ENCODE measurements at places on chromosomes 7 and 10.

DNA sequence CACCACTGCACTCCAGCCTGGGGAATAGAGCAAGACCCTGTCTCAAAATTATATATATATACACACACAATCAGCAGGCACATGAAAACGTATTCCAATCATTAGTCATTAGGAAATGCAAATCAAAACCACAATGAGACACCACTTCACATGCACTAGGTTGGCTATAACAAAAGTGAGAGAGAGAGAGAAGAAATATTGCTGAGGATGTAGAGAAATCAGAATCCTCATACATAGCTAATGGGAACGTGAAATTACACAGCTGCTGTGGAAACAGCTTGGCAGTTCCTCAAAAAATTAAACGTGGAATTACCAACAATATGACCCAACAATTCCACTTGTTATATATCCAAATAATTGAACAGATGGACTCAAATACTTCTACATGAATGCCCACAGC lies 43.3 kb upstream of the CNNM1 start:
- DNase-seq: no peak

GRCh38 chr7:13911909-13912308 lies 77.6 kb downstream of the ETV1 start:
- DNase-seq: no peak

GRCh38 chr10:31426401-31426800 lies 107.4 kb downstream of the ZEB1 start:
- no peak for DNase-seq

- no peak for DNase-seq
These were observed 144.9 kb downstream of the KIF20B start for GRCh38 chr10:89846281-89846630.

- DNase-seq: no peak
These were observed 167.7 kb upstream of the TCF7L2 start for GRCh38 chr10:112782200-112782907.

DNA sequence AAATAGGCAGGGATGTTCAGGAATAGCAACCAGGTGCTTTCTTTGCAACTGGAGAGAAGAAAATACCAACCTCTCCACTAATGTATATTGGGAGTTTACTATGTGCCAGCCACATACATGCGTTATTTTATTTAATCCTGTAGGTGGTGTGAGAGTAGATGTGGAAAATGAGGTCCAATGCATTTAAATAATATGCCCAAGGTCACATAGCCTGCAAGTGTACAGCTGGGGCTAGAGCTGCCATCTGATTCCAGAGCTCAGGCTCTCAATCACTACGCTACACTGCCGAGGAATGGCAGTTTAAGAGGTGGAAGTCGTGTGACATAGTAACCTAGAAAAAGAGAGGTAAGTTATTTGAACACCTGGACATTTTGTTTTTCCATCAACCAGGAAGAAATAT lies 277.0 kb downstream of the EXOC4 start:
- no peak for DNase-seq

GRCh38 chr7:4099651-4100050 lies 582.4 kb upstream of the FOXK1 start:
- DNase-seq: no peak

DNA sequence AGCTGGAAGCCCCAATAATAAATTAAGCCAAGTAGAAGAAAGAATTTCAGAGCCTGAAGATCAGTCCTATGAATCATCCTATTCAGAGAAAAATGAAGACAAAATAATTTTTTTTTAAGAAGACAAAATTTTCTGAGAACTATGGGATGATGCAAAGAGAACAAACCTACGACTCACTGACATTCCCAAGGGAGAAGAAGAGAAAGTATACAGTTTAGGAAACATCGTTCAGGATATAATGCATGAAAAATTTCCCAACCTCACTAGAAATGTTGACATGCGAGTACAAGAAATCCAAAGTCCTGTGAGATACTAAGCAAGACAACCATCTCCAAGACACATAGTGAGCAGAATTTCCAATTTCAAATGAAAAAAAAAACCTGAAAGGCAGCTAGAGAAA lies 150.5 kb downstream of the THSD7A start:
- no peak for DNase-seq

DNA sequence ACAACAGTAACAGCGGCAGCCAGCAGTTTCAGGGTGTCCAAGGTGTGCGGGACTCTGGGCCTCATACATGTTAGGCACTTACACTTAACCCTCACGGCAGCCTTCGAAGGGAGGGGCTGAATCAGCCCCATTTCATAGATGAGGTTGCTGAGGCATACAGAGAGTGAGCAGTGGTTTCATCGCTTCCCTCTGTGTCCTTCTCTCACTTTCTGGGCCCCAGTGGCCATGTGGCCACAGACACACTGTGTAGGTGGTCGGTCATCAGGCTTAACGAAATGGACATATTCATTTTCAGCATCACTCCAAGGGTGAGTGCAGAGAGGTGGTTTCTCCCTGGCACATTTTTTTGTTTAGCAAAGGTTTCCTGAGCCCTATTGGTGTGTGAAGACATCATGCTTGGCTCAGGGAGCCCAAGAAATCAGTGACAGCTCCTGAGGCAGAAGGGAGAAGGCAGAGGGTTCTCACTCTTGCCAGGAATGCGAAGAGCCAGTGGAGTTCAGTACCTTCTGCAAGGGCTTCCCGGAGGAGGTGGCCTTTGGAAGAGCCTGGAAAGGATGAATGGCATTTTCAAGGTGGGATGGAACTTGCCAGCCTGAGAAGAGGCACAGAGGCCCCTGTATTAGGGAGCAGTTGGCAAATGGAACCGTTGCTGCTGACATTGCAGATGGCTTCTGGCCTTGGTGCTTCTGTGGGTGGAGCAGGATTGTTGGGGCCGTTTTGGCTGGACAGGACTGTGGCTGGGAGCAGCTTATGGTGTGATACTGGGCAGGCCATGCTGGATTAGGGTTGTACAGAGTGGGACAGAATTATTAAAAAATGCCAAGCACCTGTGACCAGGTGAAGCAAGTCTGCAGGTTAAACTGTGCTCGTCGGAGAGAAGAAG lies 61.7 kb upstream of the PPIF start:
- DNase-seq: no peak

GRCh38 chr7:99554939-99555338 lies 3.0 kb upstream of the FAM200A start:
- DNase-seq: no peak

- no peak for DNase-seq
These were observed 63.5 kb upstream of the LAMB1 start for GRCh38 chr7:108066486-108066885.

GRCh38 chr7:73850781-73851207 lies 8.5 kb upstream of the METTL27 start:
- DNase-seq: no peak

GRCh38 chr7:115478426-115478825 lies 552.1 kb downstream of the TFEC start:
- no peak for DNase-seq

GRCh38 chr10:33897291-33897752 lies 562.9 kb upstream of the NRP1 start:
- peak; percentile 59 for DNase-seq

- no peak for DNase-seq
These were observed 43.7 kb upstream of the SLIT1 start for GRCh38 chr10:97229322-97230015.

GRCh38 chr7:1703871-1704810 lies 34.1 kb downstream of the ELFN1 start:
- DNase-seq: no peak

GRCh38 chr10:61175316-61175715 lies 231.3 kb upstream of the RHOBTB1 start:
- DNase-seq: no peak

GRCh38 chr7:21758286-21758685 lies 187.4 kb downstream of the CDCA7L start:
- no peak for DNase-seq

GRCh38 chr7:69889338-69889975 lies 291.2 kb downstream of the AUTS2 start:
- no peak for DNase-seq

GRCh38 chr7:46177821-46178220 lies 256.7 kb upstream of the IGFBP3 start:
- DNase-seq: no peak

- no peak for DNase-seq
These were observed 141.3 kb upstream of the FZD8 start for GRCh38 chr10:35783305-35783838.

GRCh38 chr10:89236226-89236797 lies 15.3 kb downstream of the LIPA start:
- no peak for DNase-seq

All from NCI-H1105 (cell line).